ENCODE measurements at places on chromosomes 11 and 22.

DNA sequence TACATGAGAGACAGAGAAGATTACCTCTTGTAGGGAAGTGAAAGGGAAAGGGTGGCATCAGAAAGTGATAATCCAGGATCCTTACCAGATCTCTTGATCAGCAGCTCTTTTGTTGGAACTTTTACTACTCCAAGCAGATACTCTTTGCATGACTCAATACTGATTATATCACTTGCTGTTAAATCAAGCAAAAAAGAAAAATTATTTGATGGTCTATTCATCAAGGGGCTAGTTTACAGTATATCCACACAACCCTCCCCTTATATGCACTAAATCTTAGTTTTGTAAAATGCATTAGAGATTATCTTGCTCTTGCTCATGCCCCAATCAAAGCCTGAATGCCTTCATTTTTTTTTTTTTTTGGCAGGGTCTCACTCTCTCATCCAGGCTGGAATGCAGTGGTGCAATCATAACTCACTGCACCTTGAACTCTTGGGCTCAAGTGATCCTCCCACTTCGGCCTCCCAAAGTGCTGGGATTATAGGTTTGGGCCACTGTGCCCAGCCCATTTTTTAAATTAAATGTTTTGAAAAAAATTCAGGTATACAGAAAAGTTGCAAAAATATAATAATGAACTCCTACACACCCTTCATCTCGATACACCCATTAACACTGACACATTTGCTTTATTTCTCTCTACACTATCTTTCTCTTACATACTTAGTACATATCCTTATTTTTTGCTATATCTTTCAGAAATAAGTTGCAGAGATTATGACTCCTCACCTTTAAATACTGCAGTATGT lies 76.1 kb upstream of the UCP3 start:
- DNase-seq: no peak

DNA sequence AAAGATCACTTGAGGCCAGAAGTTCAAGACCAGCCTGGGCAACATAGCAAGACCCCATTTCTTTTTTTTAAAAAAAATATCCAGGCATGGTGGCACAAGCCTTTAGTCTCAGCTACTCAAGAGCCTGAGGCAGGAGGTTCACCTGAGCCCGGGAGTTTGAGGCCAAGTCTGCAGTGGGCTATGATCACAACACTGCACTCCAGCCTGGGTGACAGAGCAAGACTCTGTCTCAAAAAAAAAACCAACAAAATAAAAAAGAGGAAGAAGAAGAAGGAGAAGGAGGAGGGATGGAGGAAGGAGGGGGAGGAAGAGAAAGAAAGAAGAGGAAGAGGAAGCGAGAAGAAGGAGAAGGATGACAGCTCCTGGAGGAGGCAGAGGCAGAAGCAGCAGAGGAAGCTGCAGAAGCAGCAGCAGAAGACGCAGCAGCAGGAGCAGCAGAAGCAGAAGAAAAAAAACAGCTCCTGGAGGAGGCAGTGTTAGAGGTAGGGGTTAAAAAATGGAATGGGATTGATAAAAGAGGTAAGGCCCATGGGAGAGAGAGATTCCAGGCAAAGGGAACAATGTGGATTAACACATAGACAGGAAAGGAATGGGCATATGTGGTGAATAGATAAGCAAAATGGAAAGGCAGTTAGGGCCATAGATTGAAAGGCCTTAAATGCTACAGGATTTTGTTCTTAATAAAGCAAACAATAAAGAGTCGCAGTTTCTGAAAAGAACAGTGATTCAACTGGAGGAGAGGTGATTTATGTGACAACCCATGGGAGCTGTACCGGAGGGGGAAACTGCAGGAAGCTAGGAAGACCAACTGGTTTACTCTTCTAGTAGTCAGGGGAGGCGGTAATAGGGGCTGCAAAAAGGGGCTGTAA lies 10.9 kb downstream of the PRCP start:
- DNase-seq: no peak

GRCh38 chr11:69852056-69852455 lies 32.8 kb upstream of the FGF3 start:
- no peak for DNase-seq

DNA sequence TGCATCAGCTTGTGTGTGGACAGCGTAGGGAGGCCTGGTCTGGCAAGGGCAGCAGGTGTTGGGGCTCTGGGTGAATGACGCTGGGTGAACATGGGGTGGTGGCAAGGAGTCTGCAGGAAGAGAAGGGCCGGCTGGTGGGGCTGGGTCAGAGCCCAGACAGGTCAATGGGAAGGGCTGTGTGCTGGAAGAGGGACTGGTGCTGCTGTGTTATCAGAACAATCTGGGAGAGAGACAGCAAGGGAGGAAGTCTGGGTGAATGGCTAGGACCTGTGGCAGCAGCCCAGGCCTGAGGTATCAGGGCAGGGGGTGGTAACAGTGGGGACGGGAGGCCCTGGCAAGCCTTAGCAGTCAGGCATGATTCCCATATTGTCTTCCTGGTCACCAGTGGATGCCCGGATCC lies 206.7 kb downstream of the SNX19 start:
- no peak for DNase-seq

- peak; percentile 89 for DNase-seq
Measured at GRCh38 chr22:42661985-42662831, 13.0 kb upstream of the CYB5R3 start.

DNA sequence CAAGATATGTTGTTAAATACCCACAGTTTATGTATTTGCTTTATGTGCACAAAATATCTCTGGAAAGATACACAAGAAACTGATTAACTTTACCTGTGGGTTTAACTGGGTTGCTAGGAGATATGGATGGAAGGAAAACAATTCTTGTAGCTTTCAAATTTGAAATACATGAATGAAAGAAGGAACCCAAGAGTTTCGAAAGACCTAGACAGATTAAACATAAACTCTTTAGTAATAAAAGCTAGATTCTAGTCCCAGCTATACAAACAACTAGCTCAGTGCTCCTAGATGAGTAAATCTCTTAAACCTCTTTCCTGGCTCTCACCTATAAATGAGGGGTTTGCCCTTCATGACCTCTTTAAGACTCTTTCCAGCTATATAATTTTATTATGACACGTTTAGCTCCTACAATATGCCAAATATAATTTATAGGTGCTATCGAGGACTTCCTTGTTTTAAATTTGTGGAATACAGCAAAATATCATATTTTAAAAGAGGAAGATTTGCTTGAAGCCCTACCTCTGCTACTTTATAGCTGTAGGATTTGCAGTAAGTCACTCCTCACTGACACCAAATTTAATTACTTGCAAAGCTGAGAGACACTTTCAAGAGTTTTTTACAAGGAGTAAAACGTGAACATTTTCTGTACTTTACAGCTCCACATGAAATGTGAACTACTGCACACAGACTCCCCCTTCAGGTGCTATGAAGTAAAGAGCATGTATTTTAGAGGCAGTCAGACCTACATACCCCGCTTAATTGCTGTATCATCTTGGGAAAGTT lies 50.7 kb downstream of the RRAS2 start:
- peak; percentile 20 for DNase-seq

DNA sequence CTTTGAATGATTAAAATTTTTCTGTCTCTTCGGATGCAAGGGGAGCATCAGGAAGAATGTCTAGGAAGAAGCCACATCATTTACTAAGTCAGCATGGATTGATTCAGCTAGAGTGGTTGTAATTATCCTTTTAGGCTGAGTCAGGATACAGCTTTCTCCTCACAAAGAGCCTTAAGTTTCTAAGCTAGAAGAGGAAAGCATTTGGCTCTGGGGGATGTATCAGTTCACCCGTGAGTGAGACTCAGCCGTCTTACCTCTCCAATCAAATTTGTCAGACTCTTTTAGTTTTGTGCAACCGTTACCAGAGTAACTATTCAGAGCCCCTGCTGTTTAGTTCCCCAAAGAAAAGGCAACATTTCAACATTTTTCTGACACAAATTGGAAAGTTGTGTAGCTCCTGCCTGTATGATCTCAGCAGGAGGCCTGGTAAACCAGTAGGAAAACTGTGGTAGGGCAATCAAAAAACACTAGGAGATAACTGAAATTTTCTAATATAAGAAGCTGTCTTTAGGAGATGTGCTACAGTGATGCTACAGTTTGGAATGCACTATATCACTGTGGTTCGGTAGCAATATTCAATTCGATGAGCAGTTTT lies 432.4 kb upstream of the LUZP2 start:
- no peak for DNase-seq

DNA sequence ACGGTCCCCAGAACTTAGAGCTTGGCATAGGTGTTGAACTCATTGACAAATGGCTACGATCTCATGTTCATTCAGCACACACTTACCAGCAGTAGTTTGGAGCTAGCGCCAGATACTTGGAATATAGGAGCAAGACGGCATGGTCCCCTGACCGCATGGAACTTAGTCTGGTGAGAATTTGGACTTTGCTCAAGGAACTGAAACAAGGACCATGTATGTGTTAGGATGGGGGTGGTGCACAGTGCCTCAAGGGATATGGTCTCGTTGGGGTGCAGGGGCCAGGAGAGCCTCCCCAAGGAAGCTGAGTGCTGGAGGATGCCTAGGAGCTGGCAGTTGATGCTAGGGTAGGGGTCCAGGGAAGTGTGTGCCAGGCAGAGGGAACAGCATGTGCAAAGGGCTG lies 119.2 kb downstream of the KIAA1671 start:
- no peak for DNase-seq

DNA sequence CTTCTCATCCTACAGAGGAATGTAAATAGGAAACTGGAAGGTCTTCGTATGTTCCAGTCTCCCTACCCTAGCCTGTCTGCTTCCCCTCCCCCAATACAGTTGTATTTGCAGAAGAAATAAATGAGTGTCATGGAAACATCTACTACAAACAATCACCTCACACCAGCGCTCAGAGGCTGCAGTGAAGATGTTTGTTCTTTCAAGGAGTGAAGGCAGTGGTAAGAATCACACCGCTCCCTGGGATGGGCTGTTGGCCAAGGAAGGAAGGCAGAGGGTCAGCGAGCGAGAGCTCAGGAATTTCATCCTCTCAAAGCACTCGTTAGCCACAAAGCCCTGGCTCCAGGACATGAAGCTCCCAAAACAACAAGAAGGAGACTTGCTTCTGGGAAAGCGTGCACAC lies 1.1 kb upstream of the IGSF9B start:
- no peak for DNase-seq

GRCh38 chr11:10398525-10398924 lies 56.5 kb upstream of the AMPD3 start:
- no peak for DNase-seq

GRCh38 chr11:59267736-59268475 lies 55.2 kb upstream of the MPEG1 start:
- no peak for DNase-seq

DNA sequence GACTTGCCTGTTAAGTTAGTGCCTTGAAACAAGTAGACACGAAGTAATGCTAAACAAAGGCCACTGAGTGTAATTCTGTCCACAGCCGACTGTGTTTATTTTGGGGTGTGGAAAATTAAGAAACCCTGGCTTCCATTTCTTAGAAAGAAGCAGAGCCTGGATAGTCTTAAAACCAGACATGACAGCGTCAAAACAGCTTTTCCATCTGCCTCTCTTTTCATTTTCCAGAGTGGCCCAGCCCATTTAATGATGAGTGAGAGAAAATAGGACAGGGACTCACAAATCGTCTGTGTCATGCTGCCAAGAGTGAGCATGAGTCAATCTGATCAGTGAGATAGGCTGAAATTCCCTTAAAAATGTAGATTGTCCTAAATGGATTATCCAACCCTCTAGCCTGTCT lies 485.9 kb downstream of the JRKL start:
- no peak for DNase-seq
